T-helper 2 cell (primary cell): ENCODE measurements at places on chromosomes 2 and 18.

- no peak for DNase-seq
Measured at GRCh38 chr2:227038550-227039189, 125.3 kb downstream of the COL4A4 start.

GRCh38 chr18:69400253-69400975, at the start of gene DOK6:
DOK6 (plus strand) TSS chr18:69400888.
- DNase-seq = no peak

DNA sequence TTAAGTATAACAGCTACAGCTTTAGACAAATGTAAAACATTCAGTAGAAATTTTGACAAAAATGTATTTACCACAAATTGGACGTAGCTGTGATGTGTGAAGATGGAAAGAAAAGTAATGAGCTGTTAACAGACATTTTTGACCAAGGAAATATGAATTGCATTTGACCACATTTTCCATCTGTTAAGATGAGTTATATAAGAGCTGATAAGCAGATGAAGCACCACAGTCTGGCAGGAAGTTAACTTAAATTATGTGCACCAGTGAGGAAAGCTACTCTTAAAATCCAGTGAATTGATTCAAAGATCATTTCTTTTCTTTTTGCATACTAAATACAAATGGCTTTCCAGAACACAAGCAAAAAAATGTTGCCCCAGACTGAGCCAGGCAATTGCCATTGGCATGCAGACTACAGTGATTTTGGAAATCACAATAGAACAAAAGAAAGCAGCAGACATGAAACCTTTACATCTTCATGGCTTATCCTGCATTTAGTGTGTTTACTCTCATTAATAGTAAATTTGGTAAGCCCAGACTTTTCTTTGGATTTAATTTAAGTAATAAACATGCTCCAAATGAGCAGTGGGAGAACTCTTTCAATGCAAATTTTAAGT, 493.7 kb downstream of the TMX3 start:
- no peak for DNase-seq

- DNase-seq = no peak
Measured at GRCh38 chr2:39603436-39603835, 62.3 kb upstream of the TMEM178A start.

- DNase-seq = no peak
Measured at GRCh38 chr18:79639072-79639829, 40.4 kb upstream of the CTDP1 start.

- DNase-seq = no peak
Measured at GRCh38 chr18:26940744-26941398, 75.4 kb upstream of the AQP4 start.
